CD4-positive, alpha-beta T cell treated with Interleukin-12 subunit alpha and Interleukin-12 subunit beta, for 1 hour (primary cell): ENCODE measurements at places on chromosomes 1 and 21.
A peak's percentile ranks its signal among the peaks of the same experiment; 100 is the strongest.

GRCh38 chr1:199018471-199019135 lies 379.8 kb downstream of the PTPRC start:
- DNase-seq = no peak

DNA sequence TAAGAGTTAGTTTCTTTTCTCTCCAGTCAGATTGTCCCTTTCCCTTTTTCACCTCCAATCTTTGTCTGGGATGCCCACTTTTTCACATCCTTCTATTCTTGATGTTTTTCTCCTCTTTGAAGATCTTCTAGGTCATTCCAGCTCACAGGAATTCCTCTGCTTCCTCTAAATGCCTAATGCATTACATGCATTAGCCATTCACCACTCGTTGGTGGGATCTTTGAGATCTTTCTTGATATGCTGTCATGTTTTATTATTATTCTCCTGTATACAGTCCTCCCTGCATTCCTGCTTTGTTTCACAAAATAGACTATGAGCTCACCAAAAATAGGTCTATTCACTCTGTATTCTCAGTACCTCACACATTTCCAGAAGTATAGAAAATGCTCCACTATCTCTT lies 129.0 kb downstream of the LYPLAL1 start:
- DNase-seq = no peak

GRCh38 chr1:203167026-203167912 lies 8.4 kb downstream of the MYBPH start:
- no peak for DNase-seq

GRCh38 chr1:207752456-207752998 lies 673 bp downstream of the CD46 start:
- DNase-seq = peak; percentile 12

- peak; percentile 25 for DNase-seq
Measured at GRCh38 chr1:17239420-17239819, 9.5 kb upstream of the PADI3 start.

- DNase-seq = no peak
Measured at GRCh38 chr1:109895720-109896504, 14.7 kb upstream of the CSF1 start.

DNA sequence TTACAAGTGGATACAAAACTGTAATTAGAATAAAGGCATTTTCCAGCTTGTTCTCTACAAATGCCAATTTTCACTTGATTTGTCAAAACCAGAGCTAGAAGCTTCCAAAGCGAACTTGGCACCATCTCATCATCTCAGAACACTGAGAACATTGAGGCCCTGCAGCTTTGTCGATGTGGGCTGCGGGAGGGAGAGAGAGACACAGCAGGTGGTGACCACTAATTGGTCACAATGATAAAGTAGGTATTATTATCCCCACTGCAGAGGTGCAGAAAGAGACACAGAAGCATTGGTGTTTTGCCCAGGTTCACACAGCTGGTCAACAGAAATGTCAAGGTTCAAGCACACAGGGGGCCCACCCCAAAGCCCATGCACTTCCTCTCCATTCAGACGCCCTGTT lies 72.2 kb upstream of the KRTAP19-8 start:
- no peak for DNase-seq

GRCh38 chr1:37752583-37753471 lies 12.1 kb downstream of the EPHA10 start:
- no peak for DNase-seq

DNA sequence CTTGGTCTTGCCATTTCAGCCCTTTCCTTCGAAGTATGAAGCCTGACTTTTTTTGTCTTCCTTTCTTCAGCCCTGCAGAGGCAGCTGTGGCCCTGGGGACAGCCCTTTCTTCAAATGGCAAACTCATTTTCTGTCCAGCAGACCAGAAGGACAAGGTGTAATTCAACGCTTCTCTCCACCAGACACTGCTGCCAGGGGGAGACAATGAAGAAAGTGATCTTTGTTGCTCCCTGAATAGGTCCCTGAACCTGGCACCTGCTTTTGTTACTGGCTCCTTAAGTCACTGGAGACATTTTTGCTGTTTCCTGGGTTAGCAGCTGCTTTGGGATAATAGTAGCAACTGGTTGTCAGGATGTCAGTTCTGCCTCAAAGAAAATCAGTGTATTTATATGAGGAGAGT lies 50.8 kb upstream of the MACF1 start:
- DNase-seq = no peak

DNA sequence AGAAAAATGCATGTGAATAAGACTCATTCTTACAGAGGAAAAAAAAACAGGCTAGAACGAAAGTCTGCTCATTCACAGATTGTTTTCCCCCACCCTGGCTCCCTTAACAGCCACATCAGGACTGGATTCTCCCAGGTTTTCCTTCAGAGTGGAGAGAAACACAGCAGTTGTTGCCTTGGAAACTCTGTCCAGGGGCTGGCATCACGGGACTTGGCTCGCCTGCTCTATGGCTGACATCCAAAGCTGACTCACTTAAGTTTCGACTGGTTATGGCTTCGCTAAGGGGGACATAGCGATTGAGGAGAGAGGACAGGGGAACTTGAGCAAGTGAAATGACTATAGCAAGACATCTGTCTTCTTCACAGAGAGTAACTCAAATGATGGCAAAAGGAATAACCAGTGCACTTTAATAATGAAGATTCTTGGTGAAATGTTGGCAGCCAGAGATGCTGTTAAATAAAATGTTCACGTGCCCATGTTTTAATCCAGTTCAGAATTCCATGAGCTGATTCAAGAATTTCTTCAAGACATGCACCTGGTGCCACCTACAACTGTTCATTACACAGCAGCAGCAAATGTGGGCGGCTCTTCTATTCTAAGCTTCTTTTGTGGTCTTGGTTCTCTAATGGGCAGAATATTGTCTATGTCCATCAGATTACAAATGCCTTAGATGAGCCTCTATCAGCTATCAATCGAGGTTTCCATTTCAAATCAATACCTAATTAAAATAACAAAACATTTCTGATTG lies 21.8 kb downstream of the MIS18A start:
- DNase-seq = no peak

DNA sequence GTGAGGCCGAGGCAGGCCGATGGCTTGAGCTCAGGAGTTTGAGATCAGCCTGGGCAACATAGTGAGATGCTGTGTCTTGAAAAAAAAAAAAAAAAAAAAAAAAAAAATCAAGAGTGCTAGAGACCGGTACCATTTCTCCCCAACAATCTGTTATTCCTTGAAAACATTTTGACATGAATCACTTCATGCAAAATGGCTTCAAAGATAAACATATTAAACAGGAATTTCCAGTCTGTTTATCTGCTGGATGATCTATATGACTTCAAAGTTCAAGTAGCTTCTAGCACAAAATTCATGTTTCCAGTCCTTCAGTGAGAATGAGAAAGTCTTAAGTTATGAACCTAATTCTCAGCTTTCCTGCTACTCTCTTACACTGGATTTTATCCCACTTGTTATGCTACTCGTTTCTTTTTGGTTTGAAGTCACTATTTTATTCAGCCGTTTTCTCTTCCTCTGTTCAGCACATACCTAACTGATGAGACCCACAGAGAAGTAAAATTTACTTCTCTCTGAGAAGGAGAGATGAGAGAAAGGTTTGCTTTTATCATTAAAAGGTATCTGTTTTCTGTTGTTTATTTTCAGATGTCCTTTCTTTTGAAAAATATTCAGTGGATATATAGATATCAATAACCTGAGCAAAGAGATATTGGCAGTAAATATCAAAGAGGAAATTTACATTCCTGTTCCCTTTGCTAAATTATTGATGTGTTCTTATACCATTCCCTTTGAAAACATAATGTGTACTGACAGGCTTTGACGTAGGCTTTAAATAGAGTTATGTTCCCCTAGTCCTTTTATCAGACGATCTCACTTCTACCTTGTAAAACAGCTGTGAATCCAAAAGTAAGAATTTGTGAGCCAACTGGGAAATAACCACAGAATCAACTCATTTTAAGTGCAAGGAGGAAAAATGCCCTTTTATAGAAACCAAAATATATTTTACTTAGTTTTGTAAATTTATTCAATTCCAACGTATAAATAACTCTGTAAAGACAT lies 38.2 kb downstream of the CD46 start:
- DNase-seq = no peak
